ENCODE measurements at places on chromosomes 4 and X. TPM values are rescaled to one million over a fixed set of nuclear protein-coding genes. Genes with fewer than 3 reads are reported as not detected.
A peak's percentile ranks its signal among the peaks of the same experiment; 100 is the strongest.

PNMA3 gene
- not detected for total RNA-seq

MSX1 gene
- 0.03 TPM for total RNA-seq

COX7B gene
- total RNA-seq, result 371 TPM

SOWAHD gene
- not detected for total RNA-seq

NDNF gene
- total RNA-seq, result not detected

RNF128 gene
- 61.5 TPM for total RNA-seq

VCX3B gene
- not detected for total RNA-seq

CRMP1 gene
- total RNA-seq, result not detected

SMIM31 gene
- 0.25 TPM for total RNA-seq

ETDB gene
- total RNA-seq, result not detected

PABPC1L2A gene
- total RNA-seq, result not detected

GRCh38 chr4:184503869-184504300, 29.5 kb upstream of the IRF2 start:
- no peak for DNase-seq

DNA sequence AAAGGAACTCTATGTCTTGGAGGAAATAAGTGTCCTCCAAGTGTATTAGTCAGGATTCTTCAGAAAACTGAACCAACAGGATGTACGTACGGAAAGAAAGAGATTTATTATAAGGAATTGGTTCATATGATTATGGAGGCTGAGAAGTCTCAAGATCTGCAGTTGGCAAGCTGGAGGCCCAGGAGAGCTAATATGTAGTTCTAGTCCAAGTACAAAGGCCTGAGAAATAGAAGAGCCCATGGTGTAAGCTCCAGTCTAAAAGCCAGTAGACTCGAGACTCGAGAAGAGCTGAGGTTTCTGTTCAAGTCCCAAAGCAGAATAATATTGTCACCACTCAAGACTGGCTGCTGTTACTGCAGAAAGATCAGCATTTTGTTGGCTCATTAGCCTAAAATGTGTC, 65.3 kb upstream of the EFNB1 start:
- no peak for DNase-seq

GRCh38 chr4:25890571-25891485, 23.2 kb upstream of the SMIM20 start:
- DNase-seq, result no peak

DNA sequence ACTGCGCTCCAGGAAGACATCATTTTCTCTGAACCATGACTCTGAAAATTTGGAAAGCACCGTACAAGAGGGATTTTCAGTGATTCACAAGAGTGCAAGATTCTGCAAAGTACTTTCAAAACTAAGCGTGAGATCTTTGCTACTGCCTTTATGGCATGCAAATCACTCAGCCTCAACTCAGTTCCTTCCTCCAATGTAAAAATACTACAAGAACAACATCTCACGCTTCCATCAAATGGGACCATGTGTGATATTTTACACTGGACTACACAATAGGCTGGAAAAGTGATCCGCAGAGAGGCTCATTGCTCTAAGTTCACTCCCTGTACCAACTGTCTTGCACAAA, 674 bp upstream of the IL15 start:
- DNase-seq, result no peak

DNA sequence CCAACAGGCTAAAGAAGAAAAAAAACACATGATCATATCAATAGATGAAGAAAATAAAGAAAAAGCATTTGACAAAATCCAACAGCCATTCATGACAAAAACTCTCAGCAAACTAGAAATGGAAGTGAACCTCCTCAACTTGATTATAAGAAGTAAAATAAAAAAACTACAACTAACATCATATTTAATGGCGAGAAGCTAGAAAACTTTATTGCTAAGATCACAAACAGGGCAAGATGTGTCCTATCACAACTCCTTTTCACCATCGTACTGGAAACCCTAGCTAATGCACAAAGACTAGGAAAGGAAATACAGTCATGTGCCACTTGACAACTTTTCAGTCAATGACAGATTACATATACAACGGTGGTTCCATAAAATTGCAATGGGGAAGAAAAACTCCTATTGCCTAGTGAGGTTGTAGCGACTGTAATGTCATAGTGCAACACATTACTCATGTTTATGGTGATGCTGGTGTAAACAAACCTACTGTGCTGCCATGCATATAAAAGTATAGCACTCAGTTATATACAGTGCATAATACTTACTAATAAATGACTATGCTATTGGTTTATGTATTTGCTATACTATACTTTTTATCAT, 12.1 kb upstream of the MANBA start:
- DNase-seq, result no peak

GRCh38 chr4:13922873-13923645, 295.5 kb upstream of the BOD1L1 start:
- DNase-seq, result no peak

- no peak for DNase-seq
Observed at GRCh38 chr4:41613386-41613785, 75.4 kb downstream of the LIMCH1 start.

DNA sequence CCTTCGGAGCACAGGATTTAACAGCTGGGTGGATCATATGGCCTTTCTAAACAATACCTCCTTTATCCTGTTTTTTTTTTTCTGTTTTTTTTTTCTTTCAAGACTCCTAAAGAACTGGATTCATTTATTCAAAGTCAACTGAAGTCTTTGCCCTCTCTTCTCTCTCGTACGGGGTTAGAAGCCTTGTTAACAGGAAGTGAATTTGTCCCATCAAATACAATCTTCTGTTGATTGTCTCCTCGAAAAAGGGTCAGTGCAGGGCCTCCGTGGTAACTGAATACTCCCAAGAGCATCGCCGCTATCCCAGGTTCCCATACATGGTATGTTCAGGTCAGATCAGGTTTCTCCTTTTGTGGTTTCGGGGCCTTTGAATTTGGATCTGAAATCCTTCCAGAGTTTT, 1.8 kb upstream of the TMEM128 start:
- no peak for DNase-seq

DNA sequence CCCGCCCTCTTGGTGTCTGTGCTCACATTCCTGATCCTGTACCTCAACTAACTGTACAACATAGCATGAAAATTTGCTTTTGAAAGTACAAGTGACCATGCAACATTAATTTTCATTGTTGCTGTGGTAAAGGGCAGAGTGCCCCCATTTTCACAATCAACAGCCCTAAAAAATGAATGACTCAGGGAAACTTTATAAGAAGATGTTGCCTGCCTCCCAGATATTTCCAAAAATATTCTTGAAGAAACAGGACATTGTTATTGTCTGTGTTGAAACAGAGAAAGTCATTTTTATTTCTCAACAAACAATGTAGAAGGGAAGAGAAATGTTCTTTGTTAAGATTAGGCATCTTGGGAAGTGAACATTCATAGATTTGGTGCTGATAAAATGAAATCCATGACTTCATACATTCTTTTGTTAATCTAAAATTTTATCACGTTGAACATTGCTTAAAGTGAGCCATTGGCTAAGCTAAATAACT, 113.9 kb upstream of the ANXA3 start:
- DNase-seq, result no peak

- peak; percentile 66 for DNase-seq
Observed at GRCh38 chr4:76301068-76301774, 5.3 kb upstream of the STBD1 start.

- no peak for DNase-seq
Observed at GRCh38 chrX:109990582-109991276, 12.2 kb upstream of the TMEM164 start.

DNA sequence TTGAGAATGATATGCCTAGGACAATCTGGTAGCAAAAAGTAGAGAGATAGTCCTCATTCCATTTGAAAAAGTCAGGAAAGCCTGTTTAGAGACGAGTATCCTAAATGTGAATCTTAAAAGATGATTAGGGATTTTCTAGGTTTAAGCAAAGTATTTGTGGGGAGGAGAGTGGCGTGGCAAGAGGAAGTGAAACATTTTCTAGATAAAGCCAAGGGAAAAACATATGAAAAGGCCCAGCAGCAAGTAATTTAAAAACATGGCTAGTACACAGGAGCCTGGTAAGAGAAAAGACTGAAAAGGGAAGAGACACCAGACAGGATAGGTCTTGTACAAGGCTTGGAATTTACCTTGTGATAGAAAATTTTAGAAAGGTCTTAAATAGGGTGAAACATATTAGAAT, 45.9 kb downstream of the CORIN start:
- DNase-seq, result no peak

GRCh38 chr4:15405018-15405417, 22.8 kb upstream of the C1QTNF7 start:
- DNase-seq, result no peak

DNA sequence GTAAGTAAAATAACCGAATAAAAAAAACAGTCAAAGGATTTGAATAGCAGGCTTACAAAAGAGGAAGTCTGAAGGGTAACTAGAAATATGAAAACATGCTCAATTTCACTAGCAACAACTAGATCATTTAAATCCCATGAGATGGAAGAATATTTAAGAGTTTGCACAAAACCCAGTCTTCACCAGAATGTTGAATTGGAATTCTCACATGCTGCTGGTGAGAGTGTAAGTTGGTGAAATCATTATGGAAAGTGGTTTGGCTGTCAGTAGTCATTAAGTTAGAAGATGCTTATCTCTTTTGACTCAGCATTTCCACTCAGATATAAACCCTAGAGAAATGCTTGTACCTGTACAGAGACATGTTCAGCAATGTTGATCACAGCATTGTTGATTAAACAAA, 110.1 kb downstream of the PGRMC2 start:
- no peak for DNase-seq

DNA sequence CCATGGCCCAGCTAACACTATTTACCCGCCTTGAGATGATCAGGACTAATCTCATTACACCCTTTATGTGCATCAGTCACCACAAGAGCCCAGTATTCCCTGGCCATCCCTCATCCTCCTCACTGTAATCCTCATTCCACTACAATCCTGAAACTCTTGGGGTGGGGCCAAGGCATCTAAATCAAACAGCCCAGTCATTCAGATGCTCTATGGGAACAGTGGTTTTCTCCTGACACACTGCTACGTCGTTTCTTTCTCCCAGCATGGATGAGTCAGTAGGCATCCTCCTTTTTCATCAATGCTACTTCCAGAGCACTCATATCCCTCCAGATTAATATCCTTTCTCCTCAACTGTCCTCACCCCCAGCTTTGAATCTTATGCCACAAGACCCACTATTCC, 5.6 kb downstream of the SDAD1 start:
- no peak for DNase-seq

GRCh38 chr4:109083911-109084310, 218.5 kb downstream of the COL25A1 start:
- DNase-seq, result no peak

DNA sequence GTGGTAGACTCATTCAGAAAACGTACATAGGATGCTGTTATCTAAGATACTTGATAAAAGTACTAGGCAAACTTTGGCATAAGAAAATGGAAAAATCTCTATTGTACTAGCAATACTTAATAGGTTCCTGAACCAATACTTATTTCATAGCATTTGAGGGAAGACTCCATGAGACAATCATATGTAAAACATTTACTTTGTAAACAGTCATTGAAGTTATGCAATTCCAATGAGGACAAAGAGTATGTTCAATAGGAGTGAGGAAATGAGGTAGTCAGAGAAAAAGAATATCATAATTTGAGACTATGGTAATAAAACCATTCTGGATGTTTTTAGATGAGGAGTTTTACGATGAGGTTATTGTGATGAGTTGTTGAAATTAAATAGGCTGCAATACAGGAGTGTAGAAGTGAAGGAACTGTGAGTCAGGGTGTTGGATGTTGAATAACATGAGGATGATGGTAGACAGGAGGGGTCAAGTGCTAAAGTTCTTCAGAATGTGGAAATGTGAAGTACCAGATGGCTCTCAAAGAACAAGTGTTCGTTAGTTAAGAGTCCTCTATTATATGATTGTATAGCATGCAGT, 397.9 kb downstream of the PPP3CA start:
- no peak for DNase-seq

DNA sequence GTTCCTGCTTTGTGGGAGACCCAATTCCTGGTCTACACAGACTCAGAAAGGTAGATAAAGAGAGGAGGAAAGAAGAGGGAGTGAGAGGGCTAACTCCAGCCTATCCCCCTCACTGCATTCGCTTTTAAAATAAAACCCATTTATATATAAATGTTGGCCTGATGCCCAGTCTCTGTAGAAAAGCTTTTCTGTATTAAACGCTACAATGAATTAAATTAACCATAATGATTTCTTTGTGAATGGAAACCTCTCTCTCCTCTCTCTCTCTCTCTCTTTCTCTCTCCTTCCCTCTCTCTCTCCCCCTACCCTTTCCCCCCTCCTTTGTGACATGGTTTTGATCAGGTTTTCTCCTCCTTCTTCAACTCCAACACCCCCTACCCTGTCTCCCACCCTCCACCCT, 34.8 kb downstream of the PJA1 start:
- DNase-seq, result no peak

- DNase-seq, result no peak
Observed at GRCh38 chrX:64842492-64842891, 133.8 kb downstream of the ZC4H2 start.

GRCh38 chr4:144649646-144650045, 3.7 kb downstream of the HHIP start:
- DNase-seq, result no peak

DNA sequence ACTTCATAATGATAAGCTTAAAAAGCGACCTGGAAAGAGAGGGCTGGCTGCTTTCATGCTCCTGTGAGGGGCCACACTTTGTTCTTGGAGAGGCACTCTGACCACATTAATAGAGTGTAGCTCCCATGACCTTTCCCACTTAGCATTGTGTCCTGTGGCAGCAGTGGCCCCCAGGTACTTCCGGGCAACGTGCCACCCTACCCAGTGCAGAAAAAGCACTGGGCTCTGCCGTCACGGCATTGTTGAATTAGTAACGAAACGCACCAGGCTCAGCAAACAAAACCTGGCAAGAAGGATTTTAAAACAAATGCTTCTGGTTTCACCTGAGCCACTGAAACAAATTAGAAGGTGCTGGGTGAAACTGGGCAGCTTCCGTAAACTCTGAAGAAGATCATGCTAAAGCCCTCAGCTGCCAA, 5.4 kb upstream of the SORBS2 start:
- no peak for DNase-seq

DNA sequence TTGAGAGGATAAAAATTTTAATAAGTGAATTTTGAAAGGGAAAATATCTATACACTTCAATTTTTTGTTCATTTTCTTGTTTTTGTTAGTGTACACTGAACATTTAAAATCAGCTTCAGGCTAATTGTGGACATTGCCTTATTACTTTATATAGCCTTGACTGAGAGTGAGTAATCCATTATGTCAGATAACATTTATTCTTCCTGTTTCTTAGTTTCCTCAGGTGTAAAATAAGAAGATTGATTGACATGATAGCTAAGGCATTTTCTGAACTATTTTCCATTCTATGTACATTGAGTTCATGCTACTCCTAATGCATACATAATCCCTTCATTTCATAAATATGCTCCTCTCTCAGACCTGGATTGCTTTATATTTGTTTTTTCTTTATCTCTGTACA, 607.3 kb upstream of the AADAT start:
- DNase-seq, result no peak

DNA sequence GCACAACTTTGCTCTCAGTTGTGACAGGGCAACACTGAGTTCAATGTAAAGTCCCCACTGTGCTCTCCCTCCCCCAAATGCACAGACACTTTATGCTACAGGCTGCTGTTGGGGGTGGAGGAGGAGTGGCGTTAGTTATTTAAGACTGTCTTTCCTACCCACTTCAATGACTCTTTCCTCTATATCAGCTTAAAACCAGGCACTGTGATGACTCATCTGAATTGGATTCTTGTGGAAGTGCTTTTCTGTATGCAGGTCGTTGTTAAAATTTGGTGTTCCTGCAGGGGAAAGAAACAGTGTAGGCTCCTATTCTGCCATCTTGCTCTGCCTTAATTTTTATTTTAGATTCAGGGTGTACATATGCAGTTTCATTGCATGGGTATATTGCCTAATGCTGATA, 1157.2 kb upstream of the ADGRL3 start:
- DNase-seq, result no peak
